ENCODE measurements at places on chromosomes 7 and 10.

GRCh38 chr10:118304521-118304920 is 37.6 kb downstream of the FAM204A start:
- no peak for DNase-seq

GRCh38 chr7:116087984-116088383 is 57.4 kb upstream of the TFEC start:
- no peak for DNase-seq

DNA sequence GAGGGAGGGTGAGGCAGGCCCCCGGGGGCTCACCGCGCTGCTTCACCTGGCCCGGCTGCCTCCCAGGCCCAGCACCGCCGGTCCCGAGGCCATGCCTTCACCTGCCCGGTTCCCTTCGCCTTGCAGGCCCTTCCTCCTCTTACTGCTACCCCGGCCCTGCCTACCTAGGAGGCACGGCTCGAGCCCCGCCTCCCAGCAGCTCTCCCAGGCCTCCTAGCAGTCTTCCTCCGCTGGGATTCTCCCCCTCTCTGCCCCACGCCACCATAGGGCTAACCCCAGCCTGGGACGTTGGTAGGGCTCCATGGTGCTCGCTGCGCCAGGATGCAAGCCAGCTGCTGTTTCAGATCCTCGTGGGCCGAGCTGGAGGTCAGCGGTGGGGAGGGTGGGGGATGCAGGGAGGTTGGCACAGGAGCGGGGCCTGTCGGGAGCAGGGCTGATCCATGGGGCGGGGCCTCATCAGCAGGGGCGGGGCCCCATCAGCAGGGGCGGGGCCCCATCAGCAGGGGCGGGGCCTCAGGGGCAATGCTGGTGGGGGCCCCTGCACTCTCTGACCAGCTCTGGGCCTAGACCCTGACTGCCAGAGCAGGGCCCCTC is 63.3 kb downstream of the RASGEF1A start:
- DNase-seq: no peak

DNA sequence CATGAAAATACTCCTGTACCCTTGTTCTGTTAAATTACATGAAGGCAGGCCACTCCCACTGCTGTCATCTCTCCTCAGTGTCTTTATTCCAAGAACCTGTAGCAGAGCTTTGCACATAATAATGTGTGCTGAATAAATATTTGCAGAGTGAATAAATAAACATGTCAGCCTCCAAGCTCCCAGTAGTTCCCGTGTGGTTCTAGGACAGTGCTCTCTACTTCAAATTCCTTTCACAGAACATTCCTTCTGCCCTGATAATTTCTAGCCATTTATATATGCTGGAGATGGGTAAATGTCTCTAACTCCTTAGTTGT is 20.3 kb upstream of the HYAL4 start:
- DNase-seq: no peak

DNA sequence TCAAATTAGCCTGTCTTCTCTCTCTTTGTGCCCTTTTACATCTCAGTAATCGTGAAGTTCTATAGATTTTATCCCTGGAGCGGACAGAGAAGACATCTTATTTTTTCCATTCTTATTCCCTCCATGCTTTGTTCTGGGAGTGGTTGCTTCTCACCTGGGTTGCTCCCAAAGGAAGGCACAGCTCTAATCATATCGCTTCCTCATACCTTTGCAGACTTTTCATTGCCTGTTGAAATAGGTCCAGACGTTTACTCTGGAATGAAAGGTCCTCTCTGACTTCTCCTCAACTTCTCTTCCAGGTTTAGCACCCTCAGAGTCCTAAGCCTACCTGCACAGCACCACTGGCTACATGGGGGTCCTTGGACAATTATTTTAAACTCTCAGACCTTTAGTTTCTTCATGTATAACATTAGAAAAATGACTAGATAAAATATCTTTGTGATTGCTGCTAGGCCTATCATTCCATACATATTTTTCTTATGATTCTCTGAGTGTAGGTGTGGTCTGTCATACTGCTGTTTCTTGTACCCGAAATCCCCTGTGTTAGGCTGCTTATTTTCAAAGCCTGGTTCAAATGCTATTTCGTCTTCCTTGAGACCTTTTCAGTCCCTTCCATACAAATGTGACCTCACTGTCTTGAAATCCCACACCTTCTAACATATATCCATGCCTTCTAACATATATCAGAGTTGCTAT is 418.1 kb downstream of the GFRA1 start:
- DNase-seq: no peak

- no peak for DNase-seq
These were observed 76.8 kb downstream of the VIPR2 start for GRCh38 chr7:159067576-159068487.

DNA sequence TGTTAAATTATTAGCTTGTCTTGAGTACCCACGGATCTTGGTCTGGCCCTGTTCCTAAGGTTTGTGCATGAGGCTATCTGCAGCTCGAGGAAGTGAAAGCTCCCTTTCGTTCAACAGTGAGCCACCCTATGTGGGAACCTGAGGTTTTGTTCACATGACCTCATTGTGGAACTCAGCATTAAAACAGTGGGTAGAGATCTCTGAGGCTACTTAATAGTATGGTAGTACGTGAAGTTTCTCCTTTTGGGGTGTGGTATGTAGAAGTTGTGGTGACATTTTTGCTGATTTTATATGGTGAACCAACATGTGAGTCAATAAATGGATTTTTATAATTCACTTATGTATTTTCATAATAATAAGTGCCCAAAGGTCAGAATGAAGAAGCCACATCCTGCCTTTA is 252.7 kb upstream of the FERD3L start:
- DNase-seq: no peak

DNA sequence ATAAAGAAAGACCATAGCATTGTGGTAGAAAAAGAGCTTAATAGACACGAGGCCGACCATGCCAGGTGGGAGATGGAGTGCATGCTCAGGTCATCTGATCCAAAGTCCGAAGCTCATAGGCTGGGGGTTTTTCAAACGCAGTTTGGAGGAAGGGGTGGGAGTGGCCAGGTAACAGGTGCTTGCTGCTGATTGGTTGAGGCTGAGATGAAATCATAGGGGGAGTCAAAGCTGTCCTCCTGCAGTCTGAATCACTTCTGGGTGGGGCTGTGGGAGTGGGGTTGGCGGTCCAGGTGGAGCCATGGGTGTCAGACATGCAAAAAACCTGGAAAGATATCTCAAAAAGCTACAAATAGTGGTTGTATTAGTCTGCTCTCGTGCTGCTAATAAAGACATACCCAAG is 2.8 kb upstream of the ERCC6 start:
- no peak for DNase-seq

DNA sequence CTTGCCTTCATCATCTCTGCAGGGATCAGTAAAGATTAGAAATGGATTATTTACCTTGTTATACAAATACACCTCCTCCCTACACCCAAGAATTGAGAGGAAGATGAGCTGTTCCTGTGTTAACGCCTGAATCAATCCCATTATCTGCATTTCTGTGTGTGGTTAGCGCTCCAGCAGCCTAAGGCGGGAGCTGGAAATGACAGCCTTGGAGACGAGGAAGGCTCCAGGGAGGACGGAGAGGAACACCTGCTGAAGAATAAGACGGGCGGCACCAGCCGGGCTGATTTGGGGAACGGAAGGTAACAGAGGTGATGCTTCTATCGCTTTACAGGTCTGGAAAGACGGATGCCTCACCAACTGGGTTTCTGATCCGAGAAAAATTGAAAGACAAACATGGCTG is 34.2 kb upstream of the DDC start:
- no peak for DNase-seq

GRCh38 chr7:133369130-133369529 is 116.3 kb downstream of the EXOC4 start:
- DNase-seq: no peak
